ENCODE measurements at places on chromosomes 12 and 14.

GRCh38 chr14:73755434-73756014, 41.3 kb upstream of the PNMA1 start:
- DNase-seq = no peak

DNA sequence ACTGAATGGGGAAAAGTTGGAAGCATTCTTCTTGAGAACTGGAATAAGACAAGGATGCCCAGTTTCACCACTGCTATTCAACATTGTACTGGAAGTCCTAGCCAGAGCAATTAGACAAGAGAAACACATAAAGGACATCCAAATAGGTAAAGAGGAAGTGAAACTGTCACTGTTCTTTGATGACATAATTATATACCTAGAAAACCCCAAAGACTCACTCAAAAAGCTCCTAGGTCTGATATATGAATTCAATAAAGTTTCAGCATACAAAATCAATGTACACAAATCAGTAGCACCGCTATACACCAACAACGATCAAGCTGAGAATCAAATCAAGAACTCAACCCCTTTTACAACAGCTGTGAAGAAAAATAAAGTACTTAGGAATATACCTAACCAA, 157.3 kb upstream of the DDHD1 start:
- no peak for DNase-seq

DNA sequence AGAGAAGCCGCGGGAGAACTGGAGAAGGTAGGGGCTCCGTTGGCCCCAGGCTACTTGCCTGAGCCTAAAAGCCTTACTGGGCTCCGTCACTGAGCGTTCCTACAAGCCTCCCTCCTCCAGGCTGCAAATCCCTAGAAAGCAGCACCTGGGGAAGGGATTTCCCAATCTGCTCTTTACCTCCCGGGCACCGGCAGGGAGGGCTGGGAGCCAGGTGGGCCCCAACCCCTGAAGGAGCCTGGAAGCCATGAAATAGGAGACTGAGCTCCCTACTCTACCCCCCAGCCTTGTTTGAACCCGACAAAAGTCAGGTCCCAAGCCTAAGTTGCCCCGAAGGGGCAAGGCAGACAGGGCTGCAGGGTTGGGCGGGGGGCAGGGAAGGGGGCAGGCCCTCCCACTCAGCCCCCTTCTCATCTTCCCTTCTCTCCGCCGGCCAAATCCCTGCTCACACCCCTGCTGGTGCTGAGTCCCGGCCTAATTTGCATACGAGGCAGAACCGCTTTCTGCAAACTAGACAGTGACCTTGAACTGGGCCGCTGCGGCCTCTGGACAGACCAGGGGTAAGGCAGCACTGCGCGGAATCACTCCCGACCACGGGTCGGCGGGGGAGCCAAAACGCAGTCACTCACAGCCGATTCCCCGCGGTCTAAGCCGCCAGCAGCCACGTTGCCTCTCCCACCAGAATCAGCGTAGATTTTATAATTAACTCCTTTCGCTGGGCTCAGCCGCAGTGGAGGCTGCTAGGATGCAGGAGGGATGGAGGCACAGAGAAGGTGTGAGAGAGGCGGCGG, 3.7 kb upstream of the HOXC12 start:
- DNase-seq = no peak

- DNase-seq = no peak
Observed at GRCh38 chr12:72330301-72330700, 58.1 kb downstream of the TRHDE start.
